ENCODE measurements at places on chromosomes 13 and 19.

DNA sequence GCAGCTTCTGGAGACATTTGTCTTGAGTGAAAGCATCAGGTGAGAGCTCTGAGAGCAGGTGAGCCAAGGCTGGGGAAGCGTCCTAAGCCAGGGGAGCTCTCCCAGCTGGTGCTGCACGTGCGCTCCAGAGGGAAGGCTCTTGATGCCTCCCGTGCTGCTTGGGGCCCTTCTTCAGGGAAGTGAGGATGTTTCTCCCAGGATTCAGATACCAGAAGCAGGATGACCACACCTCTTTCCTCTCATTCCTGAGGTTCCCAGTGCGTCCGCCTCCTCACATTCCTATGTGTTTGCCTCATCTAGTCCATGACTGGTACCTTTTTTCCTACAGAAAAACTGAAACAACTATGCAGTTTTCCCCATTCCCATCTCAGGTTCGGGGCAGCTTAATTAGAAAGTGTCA lies 231.0 kb upstream of the IRS2 start:
- H3K4me1 ChIP-seq: no peaks in the 10 kb centered on the region
- DNase-seq: no peak
- no peak overlapping the region for H3K27ac ChIP-seq
- H3K36me3 ChIP-seq: no peaks in the 10 kb centered on the region
- H3K4me3 ChIP-seq: no peak overlapping the region

GRCh38 chr13:75647126-75647784 lies 11.1 kb downstream of the LMO7 start:
- H3K36me3 ChIP-seq: no peaks in the 10 kb centered on the region
- no peaks in the 10 kb centered on the region for H3K4me1 ChIP-seq
- H3K4me3 ChIP-seq: no peak overlapping the region
- no peak overlapping the region for H3K27ac ChIP-seq
- no peaks in the 10 kb centered on the region for H3K27me3 ChIP-seq
- DNase-seq: no peak

DNA sequence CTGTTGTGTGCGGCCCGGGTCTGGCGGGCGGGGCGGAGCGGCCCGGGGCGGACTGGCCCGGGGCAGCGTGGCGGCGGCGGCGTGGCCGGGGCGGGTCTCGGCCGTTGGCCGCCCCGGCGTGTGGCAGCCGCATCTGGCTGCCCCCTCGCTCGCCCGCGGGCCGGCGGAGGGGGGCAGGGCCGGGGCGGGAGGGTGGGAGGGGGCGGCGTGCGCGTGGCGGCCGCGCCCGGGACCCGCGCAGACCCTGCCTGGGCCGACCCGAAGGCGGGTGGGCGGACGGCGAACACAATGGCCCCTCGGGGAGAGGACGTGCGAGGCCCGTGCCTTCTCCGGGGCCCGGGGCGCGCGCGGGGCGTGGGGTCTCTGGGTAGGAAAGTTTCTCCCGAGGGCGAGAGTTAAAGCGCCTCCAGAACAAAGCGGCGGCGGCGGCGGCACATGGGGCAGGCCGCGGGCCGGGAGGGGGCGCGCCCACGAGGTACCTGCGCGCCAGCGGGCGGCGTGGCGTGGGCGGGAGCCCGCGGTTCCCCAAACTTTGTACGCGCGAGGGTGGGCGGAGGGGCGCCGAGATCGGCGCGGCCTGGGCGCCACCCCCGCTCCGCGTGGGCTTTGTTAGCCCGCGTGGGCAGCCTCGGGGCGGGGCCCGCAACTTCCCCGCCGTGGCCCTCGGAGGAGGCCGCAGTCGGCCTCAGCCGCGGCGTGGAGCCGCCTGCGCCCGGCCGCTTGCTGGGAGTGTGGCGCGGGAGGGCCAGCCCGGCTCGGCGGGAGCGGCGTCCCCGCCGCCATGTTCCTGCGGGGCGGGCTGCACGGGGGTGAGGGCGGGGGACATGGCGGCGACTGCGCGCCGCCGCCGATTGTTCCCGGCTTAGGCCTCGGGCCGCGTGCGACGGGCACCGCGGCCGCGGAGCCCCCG lies 764 bp downstream of the MIR17HG start:
- peaks cover 30% of the 10 kb centered on the region for H3K36me3 ChIP-seq
- peak overlapping the region; percentile 75 for H3K4me3 ChIP-seq
- H3K27ac ChIP-seq: peak overlapping the region; percentile 97

DNA sequence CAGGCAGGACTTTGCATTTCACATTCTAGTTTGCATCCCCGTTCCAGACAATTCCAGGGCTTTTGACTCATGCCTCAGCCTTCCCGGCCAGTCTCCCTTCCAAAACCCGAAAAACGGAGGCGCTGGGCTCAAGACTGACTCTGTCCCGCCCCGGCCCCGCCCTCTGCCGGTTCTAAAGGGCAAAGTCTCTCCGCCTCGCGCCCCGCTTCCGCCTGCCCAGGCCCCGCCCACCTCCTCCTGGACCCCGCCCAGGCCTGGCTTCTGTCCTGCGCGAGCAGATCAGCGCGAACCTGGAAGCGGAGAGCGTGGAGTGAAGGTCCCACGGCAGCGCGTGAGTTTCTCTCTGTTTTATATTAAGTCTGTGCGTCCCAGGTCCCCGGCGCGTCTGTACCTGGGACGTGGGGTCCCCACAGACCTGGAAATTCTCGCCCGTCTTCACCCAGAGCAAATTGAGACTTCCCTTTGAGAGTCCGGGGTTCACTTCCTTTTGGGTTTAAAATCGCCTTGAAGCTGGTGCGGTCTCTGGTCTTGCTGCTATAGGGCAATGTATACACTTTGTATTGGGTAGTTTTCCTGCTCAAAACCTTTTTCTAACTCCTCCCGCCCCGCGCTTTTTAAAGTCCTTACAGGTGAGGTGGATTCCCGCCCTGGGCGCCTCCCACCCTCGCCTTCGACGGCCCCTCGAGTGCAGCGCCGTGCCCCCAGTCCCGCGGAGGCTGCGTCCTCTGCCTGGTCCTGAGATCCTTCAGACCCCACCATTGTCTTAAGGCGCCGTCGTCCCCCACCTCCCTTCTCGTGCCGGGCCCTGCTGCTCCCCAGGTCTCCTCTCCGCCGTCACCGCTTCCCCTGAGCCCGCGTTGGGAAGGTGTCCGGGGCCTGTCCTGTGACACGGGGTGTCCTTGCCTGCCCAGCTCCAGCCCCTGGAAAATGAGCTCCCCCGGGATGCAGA lies 31.2 kb downstream of the ZNF701 start:
- H3K27me3 ChIP-seq: no peaks in the 10 kb centered on the region
- H3K4me1 ChIP-seq: peaks cover 16% of the 10 kb centered on the region
- peak; percentile 96 for DNase-seq
- H3K36me3 ChIP-seq: peaks cover 4% of the 10 kb centered on the region
- peak overlapping the region; percentile 74 for H3K27ac ChIP-seq

DNA sequence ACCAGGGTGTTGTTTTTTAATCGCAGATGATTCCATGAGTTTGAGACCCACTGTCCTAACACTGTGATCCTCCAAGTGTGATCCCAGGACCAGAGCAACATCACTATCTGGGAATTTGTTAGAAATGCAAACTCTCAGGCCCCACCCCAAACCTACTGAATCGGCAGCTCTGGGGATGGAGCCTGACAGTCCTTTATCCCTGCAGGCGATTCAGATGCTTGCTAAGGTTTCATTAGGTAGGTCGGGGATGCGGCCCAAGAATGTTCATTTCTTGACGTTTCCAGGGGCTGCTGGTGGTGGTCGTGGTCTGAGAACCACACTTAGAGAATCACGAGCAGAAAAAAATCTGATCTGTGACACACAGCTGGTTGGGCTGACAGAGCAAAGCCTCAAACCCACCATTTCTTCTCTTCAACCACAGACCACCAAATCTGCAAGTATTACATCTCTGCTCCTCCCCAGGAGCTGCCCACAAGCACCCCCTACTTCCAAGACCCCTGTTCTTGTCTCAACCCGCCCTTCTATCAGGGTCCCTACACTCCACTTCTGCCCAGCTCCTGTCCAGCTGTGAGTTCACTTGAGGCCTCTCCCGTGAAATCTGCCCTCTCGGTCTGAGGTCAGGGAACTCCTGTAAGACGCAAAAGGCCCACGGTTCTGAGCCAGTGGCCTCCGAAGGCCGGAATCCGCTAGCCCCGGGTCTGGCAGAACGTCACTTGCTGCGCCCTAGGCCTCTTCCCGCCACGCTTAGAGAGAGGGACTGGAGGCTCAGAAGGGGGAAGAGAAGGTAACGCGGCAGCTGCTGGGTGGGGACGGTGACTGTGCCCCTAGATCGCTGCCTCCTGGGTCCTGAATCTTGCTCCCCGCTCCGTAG lies 1.1 kb upstream of the FARP1 start:
- peak overlapping the region; percentile 83 for H3K27ac ChIP-seq
- no peaks in the 10 kb centered on the region for H3K27me3 ChIP-seq
- no peaks in the 10 kb centered on the region for H3K36me3 ChIP-seq
- peak; percentile 58 for DNase-seq
